ENCODE measurements at places on chromosomes 5 and 9.
A peak's percentile ranks its signal among the peaks of the same experiment; 100 is the strongest.

GRCh38 chr5:58675341-58675740, 92.5 kb downstream of the RAB3C start:
- no peak for DNase-seq

- DNase-seq = no peak
Measured at GRCh38 chr9:89313842-89314241, 2.8 kb downstream of the CKS2 start.

DNA sequence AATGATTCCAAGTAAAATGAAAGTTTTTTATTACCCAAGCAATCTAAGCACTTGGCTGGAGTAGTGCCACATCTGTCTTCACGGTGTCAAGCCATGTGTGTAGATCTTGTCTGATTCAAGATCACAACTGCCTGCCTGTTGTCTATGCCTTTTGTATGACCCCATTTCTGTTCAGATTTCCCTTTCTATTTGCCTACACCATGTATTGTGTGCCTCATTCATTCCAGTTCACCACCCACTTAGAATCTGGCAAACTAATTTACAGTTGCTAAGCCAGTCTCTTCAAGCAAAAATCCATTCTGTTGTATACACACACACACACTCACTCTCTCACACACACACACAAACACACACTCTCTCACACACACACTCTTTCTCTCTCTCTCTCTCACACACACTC, 33.7 kb downstream of the GLDC start:
- DNase-seq = no peak

GRCh38 chr9:82934949-82935348, 128.0 kb downstream of the RASEF start:
- DNase-seq = peak; percentile 4

DNA sequence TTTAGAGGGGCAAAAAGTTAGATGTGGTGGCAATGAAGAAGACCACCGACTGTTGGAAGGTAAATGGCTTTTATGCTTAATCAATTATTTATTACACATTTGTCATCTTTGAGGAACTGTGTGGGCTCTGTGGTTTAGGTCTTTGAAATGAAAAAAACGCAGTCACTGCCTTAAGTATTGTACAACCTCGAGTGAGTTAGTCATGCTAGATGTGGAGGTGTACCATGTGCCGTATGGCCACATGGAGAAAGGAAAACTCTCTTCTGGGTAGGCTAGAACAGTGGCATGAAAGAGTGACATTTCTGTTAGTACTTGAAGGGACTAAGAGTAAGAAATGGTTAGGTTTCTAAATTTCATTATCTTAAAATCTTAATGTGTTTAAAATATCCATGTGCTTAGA, 166.1 kb downstream of the HACD4 start:
- no peak for DNase-seq

DNA sequence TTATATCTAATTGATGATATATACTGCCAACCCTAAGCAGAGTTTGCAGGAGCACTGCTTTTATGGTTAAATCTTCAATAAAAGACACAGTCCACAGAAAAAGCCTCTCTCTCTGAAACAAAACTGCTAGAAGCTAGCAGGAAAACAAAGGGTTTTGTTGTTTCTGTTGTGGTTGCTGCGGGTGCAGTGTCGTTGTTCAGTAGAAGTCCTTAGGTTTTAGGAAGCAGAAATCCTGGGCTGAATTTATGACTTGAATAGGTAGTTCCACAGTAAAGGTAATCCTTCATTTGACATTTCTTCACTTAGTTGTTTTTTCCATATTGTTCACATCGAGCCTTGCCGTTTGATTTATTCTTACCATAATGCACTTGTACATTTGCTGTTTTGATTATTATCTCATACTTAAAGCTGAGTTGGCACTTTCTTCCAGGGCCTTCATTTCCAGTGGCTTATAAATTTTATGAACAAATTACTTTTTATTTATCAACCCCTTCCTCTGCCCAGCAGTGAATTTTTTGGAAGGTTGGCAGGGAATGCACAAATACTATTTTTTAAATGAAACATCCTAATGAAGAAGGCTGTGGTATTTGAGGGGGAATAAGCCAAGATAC, 209.6 kb upstream of the SLC30A5 start:
- DNase-seq = no peak

DNA sequence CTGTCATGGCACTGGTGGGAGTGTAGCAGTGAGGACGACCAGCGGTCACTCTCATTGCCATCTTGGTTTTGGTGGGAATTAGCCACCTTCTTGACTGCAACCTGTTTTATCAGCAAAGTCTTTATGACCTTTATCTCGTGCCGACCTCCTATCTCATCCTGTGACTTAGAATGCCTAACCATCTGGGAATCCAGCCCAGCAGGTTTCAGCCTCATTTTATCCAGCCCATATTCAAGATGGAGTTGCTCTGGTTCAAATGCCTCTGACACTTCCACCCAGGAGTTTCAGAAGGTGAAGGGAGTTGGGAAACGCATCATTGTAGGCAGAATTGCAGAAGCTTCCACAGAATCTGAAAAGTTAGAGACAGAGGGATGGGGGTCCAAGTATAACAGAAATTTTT, 35.4 kb downstream of the SHC3 start:
- no peak for DNase-seq

DNA sequence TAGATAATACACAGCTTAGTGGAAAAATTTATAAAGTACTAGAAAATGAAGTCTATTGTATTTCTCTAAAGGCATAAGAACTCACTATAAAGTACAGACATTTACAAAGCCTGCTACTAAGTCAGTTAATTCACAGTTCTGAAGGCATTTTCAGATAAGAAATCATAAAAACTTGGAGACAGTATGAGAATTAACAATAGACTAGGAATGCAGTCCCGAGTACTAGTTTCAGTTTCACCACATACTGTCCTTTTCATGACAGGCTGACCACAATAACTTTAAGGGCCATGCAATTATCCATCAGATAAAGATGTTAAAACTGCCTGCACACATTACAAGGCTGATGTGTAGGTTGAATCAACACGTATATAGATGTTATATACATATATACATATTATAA, 362.6 kb upstream of the SMC2 start:
- DNase-seq = no peak

DNA sequence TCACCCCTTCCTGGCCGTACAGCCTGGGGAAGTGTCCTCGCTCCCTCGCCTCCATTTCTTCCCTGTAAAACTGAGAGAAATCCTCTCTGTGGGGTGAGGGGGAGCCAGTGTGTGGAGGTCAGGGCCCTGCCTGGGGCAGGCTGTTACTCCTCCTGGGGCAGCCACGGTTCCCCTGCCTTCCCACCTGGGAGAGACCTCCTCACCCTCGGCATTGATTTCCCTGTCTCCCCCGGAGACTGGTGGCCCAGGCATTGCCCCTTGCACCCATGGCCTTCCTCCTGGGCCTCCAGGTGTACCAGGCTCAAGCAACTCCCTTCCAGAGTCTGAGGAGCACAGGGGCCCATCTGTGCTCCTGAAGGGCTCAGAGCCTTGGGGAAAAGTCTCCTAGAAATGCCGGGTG, 75.6 kb upstream of the RNU6ATAC start:
- DNase-seq = no peak

DNA sequence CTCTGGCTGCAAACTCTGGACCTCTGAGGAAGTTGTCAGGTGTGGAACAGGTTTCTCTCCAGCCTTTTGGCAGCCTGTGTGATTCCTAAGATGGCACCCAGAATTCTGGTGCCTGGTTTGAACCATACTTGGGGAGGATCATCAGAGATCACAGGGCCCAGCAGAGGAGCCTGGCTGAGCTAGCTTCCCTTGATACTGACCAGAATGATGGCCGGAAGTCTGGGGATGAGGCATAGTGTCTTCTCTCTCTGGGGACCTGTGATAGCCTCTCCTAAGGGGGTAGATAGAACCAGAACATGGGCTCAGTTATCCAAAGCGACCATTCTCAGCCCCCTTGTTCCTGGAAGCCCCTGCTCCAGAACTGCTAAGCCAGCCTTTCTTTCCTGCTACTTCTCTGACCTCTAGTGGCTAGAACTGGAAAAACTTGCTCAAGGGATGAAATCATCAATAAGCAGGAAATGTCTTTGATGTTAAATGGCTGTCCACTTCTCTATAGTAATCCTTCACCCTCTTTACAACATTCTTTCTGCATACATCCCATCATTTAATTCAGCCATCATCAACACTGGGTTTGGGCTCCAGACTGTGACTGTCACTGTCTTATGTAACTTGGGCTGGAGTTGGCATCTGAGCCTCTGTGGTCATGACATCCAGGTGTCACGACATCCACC, 55.1 kb downstream of the C9orf152 start:
- DNase-seq = peak; percentile 51

DNA sequence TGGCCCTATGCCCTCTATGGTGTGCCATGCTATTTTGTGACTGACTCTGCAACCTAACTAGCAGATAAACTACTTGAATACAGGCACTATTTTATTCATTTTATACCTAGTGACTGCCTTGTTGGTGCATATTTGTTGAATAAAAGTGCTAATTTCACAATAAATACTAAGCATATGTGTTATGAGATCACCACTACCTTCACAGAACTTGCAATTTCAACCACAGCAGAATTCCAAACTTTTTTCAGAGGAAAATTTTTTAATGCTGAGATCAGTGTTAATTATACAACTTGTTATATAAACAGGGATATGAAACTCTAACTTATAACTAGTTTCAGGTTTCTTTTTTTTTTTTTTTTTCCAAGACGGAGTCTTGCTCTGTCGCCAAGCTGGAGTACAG, 94.8 kb downstream of the NR3C1 start:
- peak; percentile 65 for DNase-seq

DNA sequence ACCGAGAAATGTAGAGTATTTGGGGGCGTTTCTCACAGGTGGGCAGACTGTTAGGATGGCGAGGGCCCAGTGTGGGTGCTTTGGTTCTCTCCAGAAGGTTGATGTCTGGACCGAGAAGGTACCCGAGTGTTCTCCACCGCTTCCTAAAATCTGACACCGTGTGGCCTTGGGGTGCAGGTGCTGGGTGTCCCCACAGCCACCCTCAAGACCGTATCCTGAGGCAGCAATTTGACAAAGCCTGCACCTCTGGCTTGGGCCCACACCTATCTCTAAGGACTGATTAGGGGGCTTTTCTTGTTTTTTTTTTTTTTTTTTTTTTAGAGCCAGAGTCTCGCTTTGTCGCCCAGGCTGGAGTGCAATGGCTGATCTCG, 1.3 kb downstream of the PPP1R26 start:
- DNase-seq = no peak

DNA sequence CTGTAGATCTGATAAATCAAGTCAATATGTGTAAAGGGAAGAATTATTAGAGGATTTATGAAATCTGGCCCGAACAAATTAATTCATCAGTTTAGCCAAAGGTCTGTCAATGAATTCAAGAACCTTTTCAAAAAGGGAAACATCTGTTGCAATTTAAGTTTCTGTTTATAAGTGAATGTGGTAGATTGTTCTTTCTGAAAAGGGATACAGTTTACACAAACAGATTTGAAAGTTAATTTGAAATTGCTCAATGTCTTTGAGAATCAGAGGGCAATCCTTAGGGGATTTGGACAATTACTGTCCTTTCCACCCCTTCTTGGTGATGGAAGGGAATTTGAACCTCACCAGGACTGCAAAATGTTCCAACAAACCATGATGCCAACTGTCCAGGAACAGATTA, 29.7 kb upstream of the ERCC6L2 start:
- no peak for DNase-seq

- no peak for DNase-seq
Measured at GRCh38 chr5:3024976-3025375, 273.5 kb upstream of the IRX2 start.

- no peak for DNase-seq
Measured at GRCh38 chr5:29089591-29090130, 2051.3 kb upstream of the CDH9 start.

DNA sequence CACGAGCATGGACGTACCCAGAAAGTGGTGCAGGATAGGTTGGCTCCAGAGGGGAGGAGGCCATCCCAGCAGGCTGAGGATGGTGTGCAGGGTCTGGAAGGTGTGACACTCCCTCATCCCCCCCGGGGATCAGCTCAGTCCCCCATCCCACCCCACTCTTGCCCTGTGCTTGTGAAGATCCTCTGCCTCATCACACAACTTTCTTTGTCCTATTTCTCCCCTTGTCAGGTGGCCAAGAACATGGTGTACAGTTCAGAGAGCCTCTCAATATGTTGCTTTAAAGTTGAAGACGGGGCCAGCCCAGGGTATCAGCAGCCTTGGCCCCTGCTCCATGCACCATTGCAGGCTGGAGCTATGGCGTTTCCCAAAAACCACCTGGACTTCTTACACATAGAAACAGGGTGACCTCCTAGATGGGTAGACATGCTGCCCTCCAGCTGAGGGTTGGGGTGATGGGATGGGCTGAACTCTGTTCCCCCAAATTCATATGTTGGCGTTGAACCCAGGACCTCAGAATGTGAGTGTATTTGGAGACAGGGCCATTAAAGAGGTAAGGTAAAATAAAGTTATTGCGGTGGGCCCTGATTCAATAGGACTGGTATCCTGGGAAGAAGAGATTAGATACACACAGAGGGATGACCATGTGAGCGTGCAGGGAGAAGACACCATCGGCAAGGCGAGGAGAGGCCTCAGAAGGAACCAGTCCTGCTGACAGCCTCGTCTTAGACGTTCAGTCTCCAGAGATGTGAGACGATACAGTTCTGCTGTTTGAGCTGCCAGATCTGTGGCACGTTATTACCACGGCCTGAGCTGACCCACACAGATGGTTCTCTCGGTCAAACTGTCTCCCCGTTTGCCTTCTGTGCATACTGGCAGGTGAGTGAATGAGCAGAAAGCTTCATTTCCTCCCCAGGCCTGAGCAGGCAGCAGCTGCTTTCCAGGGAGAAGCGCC, 272.5 kb downstream of the GADD45G start:
- DNase-seq = no peak

DNA sequence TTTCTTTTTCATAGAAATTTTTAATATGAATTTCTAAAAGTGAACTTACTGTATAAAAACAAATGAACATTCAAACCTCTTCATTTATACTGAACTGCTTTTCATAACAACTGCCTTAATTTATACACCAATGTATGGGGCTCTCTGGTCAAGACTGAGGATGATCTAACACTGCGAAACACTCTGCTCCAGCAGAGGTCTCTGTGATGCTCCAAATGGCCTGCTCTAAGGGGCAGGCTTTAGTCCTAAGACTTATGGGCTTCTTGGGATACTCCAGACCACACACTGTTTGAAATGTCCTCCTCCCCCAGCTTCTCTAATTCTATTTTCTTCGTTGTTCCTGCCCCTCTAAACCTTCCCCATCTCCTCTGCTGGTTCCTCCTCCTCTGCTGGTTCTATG, 58.5 kb downstream of the LIFR start:
- DNase-seq = peak; percentile 8

GRCh38 chr9:26334706-26335105, 557.9 kb downstream of the CAAP1 start:
- no peak for DNase-seq

- peak; percentile 30 for DNase-seq
Measured at GRCh38 chr5:39716532-39717028, 291.8 kb upstream of the DAB2 start.

DNA sequence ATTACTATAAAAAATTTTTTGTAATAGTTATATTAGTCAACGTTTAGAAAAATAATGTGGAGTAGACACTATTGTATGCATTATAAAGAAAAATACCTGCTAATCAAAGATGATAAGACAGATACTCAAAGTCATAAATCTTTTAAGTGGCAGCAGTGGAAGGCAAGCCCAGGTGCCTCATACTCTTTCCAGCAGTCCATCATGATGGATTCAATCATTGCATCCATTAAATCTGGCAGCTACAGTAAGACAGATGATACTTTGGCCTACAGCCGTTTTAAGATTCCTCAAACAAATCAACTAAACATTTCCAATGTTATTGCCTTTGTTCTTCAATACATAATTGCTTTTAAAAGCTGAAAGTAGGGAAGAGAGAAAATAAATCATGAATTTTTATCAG, 1392.9 kb upstream of the NUDT12 start:
- no peak for DNase-seq

All from fibroblast of skin of left quadriceps (primary cell).